T-helper 2 cell treated with Interferon-gamma antibody and Interleukin-4, amounts not matched to agents 5 μg/mL and 100 μg/mL, for 36 hours (primary cell): ENCODE measurements at places on chromosomes 1 and 21.

GRCh38 chr1:43436371-43436770, 17.4 kb downstream of the HYI start:
- no peak for DNase-seq

DNA sequence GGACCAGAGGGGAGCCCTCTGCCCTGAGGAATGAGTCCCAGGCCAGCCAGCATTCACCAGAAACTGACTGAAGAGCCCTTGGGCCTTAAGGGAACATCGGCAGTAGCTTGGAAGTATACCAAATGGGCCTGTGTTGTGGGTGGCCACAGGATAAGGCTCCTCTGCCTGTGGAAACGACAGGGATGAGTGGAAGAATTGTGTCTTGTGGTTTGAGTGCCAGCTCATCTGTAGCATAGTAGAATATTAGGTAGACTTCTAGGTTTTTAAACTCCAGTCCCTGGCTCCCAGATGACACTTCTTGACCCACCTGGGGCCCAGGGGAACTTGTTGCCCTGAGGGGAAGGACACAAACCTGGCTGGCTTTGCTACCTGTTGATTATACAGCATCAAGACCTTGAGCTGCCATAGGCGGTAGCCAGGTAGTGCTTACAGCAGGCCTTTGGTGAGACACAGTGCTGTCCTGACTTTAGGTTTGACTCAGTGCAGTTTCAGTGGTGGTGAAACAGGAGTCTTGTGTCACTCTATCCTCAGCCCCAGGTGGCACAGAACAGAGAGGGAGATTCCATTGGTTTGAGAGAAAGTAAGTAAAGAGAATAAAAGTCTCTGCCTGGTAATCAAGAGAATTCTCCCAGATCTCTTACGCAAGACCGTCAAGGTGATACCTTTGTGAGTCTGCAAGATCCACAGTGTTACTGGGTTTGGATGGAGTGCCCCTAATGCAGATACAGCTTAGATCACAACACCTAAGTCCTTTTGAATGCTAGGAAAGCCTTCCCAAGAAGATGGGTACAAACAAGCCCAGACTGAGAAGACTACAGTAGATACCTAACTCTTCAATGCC, 50.2 kb downstream of the RABGAP1L start:
- DNase-seq, result no peak

- peak; percentile 95 for DNase-seq
Observed at GRCh38 chr1:203290261-203291089, 14.8 kb upstream of the BTG2 start.

DNA sequence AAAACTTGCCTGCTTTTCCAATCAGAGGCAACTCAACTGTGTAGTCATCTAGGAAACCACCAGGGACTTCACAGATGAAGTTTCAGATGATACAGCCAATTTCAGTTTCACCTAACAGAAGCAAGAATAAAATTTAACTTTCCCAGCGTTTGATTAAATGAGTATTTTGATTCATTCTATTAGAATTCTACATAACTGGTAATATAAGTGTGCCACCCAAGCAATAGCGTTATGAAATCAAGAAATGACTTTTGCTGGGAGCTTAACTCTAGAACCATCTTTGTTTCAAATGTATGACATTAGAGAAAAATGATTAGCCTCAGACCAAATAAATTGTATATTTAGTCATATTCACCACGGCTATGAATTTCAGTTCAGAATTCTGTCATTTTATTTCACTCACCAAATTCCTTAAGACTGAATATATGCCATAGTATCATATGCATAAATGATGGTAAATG, 239.3 kb downstream of the NRIP1 start:
- DNase-seq, result no peak

DNA sequence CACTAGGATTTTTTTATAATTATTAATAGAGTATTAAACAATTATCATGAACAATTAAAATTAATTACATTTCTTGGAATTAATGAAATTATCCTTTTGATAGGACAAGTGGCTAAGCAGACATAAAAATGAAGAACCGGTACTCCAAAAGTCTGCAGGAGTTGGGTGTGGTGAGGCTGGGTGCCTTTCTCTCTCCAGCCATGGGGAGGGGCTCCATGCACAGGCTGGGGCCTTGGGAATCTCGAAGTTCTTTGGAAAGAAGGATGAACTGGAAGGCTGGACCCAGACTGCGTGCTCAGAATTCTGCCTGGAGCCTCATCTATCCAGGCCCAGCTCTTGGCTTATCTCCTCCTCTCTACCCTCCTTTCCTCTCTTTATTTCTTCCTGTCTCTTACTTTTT, 94.1 kb downstream of the ACTL8 start:
- DNase-seq, result no peak

DNA sequence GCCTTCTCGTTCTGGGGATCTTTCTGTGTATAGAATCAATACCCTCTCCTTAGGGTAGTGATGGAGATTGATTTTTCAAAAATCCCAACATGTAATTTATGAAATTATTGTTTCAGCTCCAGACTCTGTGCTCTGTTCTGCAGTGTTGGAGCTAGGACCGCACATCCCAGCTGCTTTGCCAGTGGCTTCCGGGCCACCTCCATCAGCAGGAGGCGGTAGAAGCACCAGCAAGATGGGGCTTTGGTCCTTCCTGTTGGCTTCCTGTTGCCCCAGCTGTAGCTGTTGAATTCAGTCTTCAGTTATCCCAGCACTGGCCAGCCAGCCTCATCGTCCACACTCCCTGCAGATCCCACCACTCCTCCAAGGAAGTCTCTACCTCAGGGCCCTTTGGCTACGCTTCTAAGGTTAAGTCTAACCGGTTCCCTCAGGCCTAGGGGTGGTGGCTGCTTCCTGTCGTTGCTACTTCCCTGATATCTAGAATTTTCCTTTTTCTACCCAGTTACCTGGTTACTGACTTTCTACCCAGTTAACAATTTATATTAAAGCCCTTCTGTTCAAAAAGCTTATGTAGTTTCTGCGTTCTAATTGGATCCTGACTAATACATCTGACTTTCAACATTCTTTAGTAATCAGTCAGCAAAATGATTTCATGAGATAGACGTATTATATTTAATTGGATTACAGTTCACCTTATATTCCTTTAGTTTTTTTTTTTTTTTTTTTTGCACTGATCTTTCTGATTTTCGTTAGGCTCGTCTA, 24.6 kb downstream of the GALNT2 start:
- no peak for DNase-seq

- no peak for DNase-seq
Observed at GRCh38 chr21:26843933-26844257, 1.3 kb downstream of the ADAMTS1 start.

- DNase-seq, result no peak
Observed at GRCh38 chr1:218421531-218421930, 76.4 kb downstream of the TGFB2 start.

- no peak for DNase-seq
Observed at GRCh38 chr1:175157200-175157599, 35.4 kb downstream of the KIAA0040 start.

- no peak for DNase-seq
Observed at GRCh38 chr1:61439234-61439633, 285.7 kb downstream of the TM2D1 start.

DNA sequence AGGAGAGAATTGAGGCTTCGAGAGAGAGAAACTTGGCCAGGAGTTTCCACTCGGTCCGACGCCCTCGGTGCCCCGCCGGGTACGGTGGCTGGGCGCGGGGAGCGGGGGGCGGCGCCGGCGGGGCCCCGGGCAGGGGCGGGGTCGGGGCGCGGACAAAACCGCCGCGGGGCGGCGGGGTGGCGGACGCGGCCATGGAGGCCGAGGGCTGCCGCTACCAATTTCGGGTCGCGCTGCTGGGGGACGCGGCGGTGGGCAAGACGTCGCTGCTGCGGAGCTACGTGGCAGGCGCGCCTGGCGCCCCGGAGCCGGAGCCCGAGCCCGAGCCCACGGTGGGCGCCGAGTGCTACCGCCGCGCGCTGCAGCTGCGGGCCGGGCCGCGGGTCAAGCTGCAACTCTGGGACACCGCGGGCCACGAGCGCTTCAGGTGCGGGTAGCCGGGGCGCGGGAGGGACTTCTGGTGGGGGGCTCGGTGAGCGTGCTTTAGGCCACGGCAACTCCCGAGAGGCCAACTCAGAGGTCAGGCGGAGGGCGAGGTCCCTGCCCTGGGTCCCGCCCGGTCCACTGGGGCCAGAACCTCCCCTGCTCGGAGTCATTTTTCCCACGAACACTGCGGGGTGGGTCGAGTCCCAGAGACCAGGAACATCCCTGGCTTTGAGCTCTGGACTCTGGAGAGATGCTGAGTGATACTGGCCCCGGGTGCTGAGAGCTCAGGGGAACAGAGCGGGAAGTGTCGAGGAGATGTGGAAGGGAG, 431 bp downstream of the RAB42 start:
- DNase-seq, result no peak

- DNase-seq, result peak; percentile 46
Observed at GRCh38 chr1:110615548-110616130, 9.5 kb upstream of the KCNA2 start.

DNA sequence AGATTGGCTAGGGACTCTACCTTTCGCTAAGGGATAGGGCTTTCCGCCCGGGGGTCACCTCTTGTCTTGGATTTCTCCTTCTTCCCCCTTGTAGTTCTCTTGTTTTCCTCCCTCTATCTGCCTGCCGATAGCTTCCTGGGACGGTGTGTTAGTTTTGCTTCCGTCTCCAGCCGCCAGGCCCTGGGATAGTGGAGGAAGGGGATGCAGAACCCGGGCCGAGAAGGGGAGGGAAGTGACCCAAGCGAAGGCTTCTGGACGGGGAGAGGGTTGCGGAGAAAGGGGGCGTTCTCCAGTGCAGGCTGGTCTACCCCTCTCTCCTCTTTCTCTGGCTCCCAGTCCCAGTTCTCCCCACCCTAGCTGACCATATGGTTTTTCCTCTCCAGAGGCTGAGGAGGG, 871 bp downstream of the TUFT1 start:
- no peak for DNase-seq

GRCh38 chr1:20125100-20125499, 5.8 kb upstream of the PLA2G2D start:
- no peak for DNase-seq

DNA sequence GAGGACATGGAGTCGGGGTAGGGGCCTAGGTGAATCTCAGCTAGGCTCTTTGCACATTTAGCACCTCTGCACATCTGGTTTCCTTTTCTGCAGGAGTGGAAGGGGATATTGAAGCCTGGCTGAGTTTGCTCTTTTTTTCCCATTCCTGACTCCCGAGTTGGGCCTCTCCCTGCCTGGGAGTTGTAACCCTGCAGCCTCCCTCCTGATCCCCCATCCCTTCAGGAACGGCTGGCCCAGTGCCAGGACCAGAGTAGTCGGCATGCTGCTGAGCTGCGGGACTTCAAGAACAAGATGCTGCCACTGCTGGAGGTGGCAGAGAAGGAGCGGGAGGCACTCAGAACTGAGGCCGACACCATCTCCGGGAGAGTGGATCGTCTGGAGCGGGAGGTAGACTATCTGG, 836 bp downstream of the OLFML3 start:
- no peak for DNase-seq

- DNase-seq, result no peak
Observed at GRCh38 chr1:8878448-8878697, at the start of gene ENO1. ENO1 (minus strand) TSS chr1:8878686; CDS start chr1:8874908, 3,778 bp downstream.

- no peak for DNase-seq
Observed at GRCh38 chr1:231266811-231267322, 25.9 kb downstream of the GNPAT start.
